ENCODE measurements at places on chromosomes 6 and 20. TPM values are rescaled to one million over a fixed set of nuclear protein-coding genes. Genes with fewer than 3 reads are reported as not detected.

Gene TRIM31
- total RNA-seq = not detected

Gene PRR18
- total RNA-seq = not detected

Gene HLA-DQA1
- 21.5 TPM for total RNA-seq

Gene MLIP
- total RNA-seq = not detected

Gene LINC00237
- not detected for total RNA-seq

Gene TMEM170B
- total RNA-seq = 0.23 TPM

Gene TNNC2
- total RNA-seq = not detected

Gene FABP7
- total RNA-seq = not detected

Gene HLA-DQB2
- 1.5 TPM for total RNA-seq

Gene C6orf58
- not detected for total RNA-seq

Gene VARS2
- total RNA-seq = 40.4 TPM

Gene RBPJL
- not detected for total RNA-seq

Gene TSPO2
- total RNA-seq = not detected

Gene NR2E1
- total RNA-seq = not detected

All from T-helper 2 cell treated with Interferon-gamma antibody and Interleukin-4, amounts not matched to agents 100 ng/mL and 5 ng/mL, for 36 hours (primary cell).